ENCODE measurements at places on chromosomes 11 and 22.

DNA sequence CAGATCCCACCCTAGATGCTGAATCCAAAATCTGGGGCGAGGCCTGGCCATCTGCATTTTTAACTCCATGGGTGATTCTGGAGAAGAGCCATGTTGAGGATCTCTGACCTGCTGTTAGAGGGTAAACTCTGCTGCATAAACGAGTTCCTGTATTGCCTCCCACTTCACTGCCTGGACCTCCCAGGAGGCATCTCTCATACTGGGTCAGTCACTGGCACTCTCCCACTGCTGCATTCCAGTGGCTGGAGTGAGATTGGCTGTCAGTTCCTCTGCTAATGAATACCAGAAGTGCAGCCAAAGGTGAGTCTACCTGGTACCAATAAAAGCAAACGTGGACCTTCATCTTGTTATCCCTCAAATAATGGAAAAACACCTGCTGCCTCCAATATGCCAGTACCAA lies 10.3 kb downstream of the POLDIP3 start:
- DNase-seq, result no peak

DNA sequence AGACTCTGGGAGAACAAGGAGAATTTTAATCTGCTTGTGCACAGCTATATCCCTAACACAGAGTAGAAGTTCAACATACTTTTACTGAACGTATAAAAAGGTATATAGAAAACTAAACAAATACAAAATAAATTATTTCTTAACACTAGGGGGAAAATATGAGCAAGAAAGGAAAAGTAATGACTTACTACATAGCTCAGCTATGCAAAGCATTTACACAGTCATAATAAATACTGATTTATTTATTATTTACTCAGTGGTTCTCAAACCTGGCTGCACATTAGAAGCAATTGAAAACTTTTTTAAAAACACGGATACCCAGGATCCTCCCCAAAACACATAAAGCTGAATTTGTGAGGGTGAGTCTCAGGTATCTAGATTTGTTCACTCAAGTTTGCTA lies 182.5 kb downstream of the TTC28 start:
- no peak for DNase-seq

DNA sequence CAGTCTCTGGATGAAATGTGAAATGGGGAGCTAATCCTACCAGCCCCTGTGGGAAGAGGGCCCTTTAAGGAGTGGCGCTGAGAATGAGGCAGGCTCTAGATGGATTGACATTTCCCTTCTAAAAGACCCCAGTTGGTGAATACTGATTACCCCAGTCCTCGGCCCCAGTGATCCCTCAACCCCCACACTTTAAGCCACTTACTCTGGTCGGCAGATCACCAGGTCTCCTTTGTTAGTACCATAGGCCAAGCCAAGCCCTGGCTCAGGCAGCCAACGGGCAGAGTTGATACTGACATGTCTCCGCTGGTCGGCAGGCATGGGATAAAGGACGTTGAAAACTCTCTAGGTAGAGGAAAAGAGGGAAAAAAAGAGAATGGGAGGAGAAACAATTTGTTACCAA lies 26.1 kb upstream of the CHRM4 start:
- no peak for DNase-seq

GRCh38 chr22:26553056-26553752 lies 36.7 kb downstream of the TPST2 start:
- no peak for DNase-seq
